ENCODE measurements at places on chromosomes 5 and 9.

- no peak overlapping the region for H3K27ac ChIP-seq
- H3K4me1 ChIP-seq, result no peaks in the 10 kb centered on the region
- H3K36me3 ChIP-seq, result no peaks in the 10 kb centered on the region
- H3K27me3 ChIP-seq, result no peaks in the 10 kb centered on the region
- no peak for ATAC-seq
- H3K4me3 ChIP-seq, result no peak overlapping the region
These were observed 150.5 kb upstream of the FOXD4L5 start for GRCh38 chr9:65435464-65435863.

- H3K36me3 ChIP-seq, result no peaks in the 10 kb centered on the region
- H3K4me1 ChIP-seq, result peaks cover 12% of the 10 kb centered on the region
- H3K27ac ChIP-seq, result no peak overlapping the region
- no peak for ATAC-seq
- H3K27me3 ChIP-seq, result peaks cover 29% of the 10 kb centered on the region
These were observed 1.3 kb downstream of the ENHO start for GRCh38 chr9:34521406-34522045.

- ATAC-seq, result no peak
- H3K27me3 ChIP-seq, result no peaks in the 10 kb centered on the region
- no peak overlapping the region for H3K4me3 ChIP-seq
- no peaks in the 10 kb centered on the region for H3K4me1 ChIP-seq
- no peaks in the 10 kb centered on the region for H3K36me3 ChIP-seq
These were observed 520.8 kb upstream of the DAP start for GRCh38 chr5:11281842-11282241.

DNA sequence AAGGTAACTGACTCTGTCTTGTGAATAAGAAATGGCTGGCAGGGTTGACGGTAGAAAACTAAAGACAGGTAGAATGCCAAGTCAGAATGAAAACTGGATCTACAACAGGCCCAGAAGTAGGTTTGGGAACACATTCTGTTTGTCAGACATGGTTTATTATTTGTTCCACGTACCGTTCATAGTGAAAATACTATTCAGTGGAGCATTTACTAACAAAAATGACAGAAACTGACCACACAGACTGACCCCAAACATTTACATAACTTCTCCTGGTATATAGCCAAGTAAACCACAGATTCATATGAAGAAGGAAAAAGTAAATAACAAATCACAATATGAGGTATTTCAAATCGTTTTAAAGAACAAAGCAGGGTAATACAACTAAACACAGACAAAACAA, 73.7 kb downstream of the SLC38A9 start:
- no peaks in the 10 kb centered on the region for H3K4me1 ChIP-seq
- peaks cover 35% of the 10 kb centered on the region for H3K36me3 ChIP-seq
- no peak overlapping the region for H3K27ac ChIP-seq
- no peak overlapping the region for H3K4me3 ChIP-seq

- no peaks in the 10 kb centered on the region for H3K4me1 ChIP-seq
- no peak overlapping the region for H3K4me3 ChIP-seq
- no peak for ATAC-seq
- H3K27me3 ChIP-seq, result no peaks in the 10 kb centered on the region
- no peak overlapping the region for H3K27ac ChIP-seq
These were observed 72.9 kb downstream of the PSMB7 start for GRCh38 chr9:124342402-124342775.

DNA sequence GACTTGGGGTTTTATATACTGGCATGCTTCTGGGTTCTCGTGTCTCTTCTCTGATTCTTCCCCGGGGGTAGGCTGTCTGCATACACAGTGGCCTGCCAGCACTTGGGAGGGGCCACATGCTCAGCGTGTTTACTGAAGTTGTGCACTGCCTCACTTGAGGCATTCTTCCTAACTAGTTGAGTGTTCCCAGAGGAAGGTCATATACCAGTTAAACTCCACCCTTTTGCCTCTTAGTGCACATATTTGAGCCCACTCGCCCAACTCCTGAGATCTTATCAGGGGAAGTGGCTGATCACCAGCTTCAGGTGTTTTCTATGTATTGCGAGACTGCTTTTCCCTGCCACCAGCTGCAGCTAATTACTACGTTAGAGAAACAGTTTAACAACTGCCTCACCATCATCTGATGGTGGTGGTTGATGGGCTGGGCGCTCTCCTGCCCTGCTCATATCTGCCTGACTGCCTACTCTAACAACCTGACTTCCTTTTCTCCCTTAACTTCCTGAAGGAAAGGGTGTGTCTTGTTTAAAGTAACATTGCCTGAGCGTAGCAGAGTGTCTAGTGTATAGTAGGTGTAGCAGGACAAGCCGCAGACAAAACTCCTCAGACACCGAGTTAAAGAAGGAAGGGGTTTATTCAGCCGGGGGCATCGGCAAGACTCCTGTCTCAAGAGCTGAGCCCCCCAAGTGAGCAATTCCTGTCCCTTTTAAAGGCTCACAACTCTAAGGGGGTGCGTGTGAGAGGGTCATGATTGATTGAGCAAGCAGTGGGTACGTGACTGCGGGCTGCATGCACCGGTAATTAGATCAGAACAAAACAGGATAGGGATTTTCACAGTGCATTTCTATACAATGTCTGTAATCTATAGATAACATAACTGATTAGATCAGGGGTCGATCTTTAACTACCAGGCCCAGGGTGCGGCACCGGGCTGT, 60.1 kb upstream of the CLINT1 start:
- peak overlapping the region; percentile 89 for H3K27ac ChIP-seq
- peak overlapping the region; percentile 58 for H3K4me3 ChIP-seq
- ATAC-seq, result peak; percentile 76
- no peaks in the 10 kb centered on the region for H3K36me3 ChIP-seq

DNA sequence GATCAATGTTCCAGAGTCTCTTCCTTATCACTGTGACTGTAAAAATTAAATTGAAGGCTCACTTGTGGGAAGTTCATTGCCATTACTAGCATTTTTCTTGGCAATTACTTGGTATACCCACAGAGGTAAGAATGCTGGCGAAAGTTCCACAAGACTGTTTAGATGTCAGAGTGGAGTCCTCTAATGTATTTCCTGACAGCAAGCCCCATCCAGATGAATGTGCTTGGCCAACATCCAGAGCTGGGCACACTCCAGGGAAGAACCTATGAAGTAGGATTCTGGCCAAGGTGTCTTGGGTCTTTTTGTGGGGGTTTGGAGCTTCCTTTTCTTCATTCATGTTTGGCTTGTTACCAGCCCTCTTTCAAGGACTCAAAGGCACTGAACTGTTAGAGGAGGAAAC, 473.6 kb downstream of the DMAC1 start:
- no peaks in the 10 kb centered on the region for H3K27me3 ChIP-seq
- H3K4me3 ChIP-seq, result no peak overlapping the region
- H3K27ac ChIP-seq, result no peak overlapping the region
- no peak for ATAC-seq
- H3K4me1 ChIP-seq, result no peaks in the 10 kb centered on the region

DNA sequence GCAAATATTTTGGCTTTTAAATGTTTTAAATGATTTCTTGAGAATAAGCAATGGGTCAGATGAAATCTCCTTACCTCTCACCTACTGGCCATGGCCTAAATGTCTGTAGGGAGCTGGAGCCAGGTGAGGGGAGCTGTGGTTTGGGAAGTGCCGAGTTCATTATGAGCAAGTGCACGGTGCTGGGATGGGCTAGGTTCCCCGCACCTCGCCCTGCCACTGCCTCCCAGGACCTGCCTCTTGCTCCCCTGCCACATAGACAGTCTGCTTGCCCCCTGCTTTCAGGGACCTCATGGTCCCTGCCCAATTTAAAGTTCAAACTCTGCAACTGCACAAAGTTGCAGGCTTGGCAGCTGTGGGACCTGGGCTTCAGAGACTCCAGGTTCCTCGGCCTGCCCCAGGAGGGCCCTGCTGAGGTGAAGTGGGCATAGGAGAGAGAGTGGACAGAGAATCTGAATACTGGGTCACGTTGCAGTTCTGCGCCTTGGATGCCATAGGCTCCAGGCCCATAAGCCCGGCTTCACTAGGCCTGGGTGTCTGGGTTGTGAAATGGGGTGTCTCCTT, 5.4 kb downstream of the OR13J1 start:
- no peak for ATAC-seq
- no peak overlapping the region for H3K4me3 ChIP-seq
- no peaks in the 10 kb centered on the region for H3K36me3 ChIP-seq
- no peak overlapping the region for H3K27ac ChIP-seq
- H3K4me1 ChIP-seq, result no peaks in the 10 kb centered on the region

- H3K36me3 ChIP-seq, result peaks cover 7% of the 10 kb centered on the region
- ATAC-seq, result no peak
- H3K27me3 ChIP-seq, result no peaks in the 10 kb centered on the region
- peaks cover 5% of the 10 kb centered on the region for H3K4me1 ChIP-seq
- H3K27ac ChIP-seq, result no peak overlapping the region
These were observed 112.2 kb downstream of the SCAMP1 start for GRCh38 chr5:78472469-78473106.

Measured in stimulated activated memory B cell treated with anti-CD40 and anti-IgM and Interleukin-4, amounts not matched to agents 10 μg/mL and 1 μg/mL and 100 μg/mL, for 72 hours (primary cell).